ENCODE measurements at places on chromosomes 3 and 15.

GRCh38 chr3:36635731-36636130 lies 128.6 kb downstream of the DCLK3 start:
- DNase-seq = no peak

- DNase-seq = no peak
These were observed 75.1 kb downstream of the VGLL4 start for GRCh38 chr3:11568503-11569155.

DNA sequence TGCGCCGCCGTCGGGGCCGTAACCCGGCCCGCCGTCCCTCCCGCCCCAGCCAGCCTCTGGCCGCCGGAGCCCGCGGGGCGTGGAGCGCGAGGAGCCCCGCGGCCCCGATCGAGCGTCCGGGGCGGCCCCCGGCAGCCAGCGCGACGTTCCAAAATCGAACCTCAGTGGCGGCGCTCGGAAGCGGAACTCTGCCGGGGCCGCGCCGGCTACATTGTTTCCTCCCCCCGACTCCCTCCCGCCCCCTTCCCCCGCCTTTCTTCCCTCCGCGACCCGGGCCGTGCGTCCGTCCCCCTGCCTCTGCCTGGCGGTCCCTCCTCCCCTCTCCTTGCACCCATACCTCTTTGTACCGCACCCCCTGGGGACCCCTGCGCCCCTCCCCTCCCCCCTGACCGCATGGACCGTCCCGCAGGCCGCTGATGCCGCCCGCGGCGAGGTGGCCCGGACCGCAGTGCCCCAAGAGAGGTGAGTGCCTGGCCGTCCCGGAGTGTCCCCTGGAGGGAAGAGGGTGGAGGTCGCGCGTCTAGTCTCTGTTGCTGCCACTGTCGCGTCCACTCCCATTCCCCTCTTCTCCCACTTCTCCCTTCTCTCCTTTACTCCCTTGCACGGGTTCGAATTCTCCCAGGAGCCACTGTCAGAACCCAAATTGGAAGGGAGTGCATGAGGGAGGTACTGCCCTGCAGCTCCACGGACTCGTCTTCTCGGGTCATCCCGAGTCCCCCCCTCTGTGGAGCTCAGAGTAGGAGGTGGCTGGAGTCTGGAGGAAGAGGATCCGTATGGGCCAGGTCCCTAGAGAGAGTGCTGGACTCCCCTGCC lies 585 bp downstream of the CSK start:
- peak; percentile 63 for DNase-seq

DNA sequence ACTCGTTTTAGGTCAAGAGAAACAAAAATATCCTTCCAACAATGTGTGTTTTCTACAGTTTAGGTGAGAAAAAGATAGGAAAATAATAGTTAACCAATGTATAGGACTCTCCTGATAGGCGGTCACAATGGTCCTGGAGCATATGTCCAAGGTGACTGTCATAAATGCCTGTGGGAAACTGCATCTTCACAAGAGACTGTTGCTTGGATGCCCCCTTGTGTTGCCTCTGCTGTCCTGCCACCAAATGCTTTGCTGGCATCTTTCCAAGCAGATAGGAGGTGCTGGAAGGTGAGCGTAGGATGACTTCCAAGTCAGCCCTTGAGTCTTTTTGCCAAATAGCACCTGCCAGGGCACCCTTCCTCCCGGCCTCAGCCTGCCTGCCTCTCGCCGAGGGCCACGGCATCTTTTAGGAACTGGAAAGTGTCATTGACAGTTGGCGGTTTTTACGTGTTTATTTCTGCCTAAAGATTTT lies 24.1 kb upstream of the SACM1L start:
- peak; percentile 67 for DNase-seq

GRCh38 chr3:154050216-154050615 lies 71.0 kb upstream of the ARHGEF26 start:
- no peak for DNase-seq

- no peak for DNase-seq
These were observed 566.3 kb downstream of the NR2F2 start for GRCh38 chr15:96896766-96897165.

- DNase-seq = peak; percentile 51
These were observed 199.7 kb downstream of the ARRDC4 start for GRCh38 chr15:98160236-98160635.

- DNase-seq = no peak
These were observed 38.3 kb downstream of the RSRC1 start for GRCh38 chr3:158148218-158148617.
